ENCODE measurements at places on chromosomes 2 and 18.

GRCh38 chr2:207093234-207093633, 72.5 kb downstream of the KLF7 start:
- DNase-seq: no peak

DNA sequence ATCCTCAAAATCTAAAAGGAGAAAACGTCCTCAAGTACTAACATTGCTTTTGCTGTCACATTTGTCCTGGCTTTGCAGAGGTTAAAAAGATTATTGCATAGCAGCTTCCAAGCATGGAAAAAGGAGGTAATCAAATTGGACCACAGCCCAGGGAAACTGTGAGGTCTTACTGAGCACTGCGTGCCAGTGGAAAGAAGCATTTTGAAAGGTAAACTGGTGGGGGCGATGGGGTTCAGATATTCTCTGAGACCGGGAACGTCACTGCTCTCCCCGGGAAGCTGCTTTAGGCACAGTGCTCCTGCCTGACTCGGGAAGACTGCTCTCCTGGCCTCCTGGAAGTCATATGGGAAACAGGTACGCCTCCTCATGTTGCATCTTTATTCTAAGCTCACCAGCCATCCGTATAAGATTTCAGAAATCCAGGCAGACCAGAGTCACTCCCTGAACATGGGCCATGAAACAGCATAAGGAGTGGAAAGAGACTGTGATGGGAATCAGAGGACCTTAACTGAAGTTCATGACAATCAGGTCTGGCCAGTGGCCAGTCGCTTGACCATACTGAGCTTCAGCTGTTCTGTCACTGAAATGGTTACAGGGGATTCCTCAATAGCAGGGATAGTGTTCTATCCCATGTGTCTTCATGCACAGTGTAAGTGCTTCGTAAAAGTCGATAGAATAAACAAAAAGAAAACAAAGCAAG, 284.1 kb downstream of the TRIB2 start:
- DNase-seq: no peak

DNA sequence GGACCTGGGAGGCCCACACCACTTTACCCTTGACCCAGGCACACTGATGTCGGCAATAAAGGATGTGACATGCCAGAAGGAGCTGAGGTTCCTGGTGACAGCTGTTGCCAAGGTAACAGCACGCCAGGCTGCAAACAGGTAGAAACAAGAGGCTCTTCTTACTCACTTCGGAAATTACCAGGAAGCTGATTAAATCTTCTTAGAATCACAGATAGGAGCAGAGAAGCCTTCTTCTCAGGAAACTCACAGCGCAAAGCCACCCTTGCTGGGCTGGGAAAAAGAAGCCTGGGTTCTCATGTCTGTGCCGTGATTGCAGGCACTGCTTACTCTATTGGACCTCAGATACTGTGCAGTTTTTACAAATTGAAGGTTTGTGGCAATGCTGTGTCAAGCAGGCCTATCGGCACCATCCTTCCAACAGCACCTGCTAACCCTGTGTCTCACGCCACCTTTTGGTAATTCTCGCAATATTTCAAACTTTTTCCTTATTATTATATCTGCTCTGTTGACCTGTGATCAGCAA, 61.0 kb upstream of the TAF1B start:
- DNase-seq: no peak

DNA sequence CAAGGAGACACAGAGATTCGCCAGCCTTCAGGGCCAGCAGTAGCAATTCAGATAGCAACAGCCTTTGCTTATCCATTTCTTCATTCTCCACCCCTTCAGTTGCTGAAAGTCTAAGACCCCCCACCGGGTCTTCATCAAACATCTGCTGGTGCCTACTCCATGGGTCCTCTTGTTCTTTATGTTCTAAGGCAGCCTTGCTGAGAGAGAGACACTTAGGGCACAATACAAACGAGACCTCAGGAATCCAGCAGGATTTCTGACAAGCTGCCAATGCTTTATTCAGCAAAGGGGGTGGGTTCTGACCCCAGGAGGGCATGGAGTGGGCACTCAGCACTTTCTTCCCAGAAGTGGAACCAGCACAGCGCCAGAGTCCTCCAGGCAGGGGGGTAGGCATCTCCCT, 36.2 kb upstream of the CNGA3 start:
- no peak for DNase-seq

DNA sequence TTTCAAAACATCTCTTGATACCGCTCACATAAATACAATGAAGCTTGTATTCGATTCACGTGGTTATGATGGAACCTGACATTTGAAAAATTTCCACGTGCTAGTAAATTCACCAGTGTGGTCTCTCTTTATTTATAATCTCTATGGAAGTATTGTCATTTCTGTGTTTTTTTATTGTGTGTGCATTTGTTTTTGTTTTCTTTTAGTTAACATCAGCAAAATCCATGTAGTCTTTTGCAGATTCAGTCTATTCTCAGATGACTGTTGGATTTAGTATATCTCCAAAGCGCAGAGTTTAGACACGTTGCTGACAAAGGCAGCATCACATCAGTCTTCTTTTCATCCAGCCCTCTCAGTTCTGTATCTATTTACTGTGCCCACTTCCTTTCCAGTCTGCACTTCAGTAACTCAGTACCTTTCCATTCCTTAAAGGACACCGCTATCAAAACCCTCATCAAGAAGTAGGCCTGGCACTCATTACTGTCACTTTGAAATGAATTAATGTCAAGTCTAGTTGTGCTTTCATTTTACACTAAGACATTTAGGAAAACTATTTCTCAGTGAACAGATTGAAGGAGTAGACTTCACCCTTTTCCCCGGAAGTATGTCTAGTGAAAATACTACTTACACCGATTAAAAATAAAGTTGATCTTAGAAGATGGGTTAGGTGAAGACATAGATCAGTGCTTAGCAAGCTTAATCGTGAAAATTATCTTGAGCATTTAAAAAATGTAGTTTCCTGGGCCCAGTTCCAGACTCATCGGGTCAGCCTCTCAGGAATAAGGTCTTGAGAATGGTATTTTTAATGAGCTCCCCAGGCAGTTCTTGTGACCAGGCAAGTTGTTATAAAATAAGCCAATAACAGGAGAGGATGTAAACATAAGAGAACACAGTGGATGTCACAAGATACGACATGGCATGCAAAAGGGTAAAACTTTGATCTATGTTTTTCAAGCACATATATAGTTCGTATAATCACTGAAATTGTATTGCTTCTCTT, 506.8 kb upstream of the ZEB2 start:
- DNase-seq: no peak

DNA sequence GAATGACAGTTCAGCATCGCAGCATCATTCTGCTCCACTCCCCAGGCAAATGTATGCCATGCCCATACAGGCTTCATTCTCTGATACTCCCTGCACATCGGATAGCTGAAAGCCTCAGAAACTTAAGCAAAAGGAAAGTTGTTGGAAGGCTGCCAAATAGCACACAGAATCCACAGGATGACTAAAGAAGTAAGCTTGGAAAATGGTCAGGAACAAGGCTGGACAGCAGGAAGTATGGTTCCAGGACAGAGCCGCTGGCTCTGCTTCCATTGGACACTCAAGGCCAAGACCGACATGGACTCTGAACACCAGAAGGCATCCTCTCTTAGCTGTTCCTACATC, 256.5 kb downstream of the CDH20 start:
- no peak for DNase-seq

GRCh38 chr2:23384551-23385343, at the start of gene KLHL29:
TSS of gene KLHL29 (plus strand) at chr2:23385179. CDS start at chr2:23562197, 177,018 bp downstream.
- DNase-seq: peak; percentile 77

DNA sequence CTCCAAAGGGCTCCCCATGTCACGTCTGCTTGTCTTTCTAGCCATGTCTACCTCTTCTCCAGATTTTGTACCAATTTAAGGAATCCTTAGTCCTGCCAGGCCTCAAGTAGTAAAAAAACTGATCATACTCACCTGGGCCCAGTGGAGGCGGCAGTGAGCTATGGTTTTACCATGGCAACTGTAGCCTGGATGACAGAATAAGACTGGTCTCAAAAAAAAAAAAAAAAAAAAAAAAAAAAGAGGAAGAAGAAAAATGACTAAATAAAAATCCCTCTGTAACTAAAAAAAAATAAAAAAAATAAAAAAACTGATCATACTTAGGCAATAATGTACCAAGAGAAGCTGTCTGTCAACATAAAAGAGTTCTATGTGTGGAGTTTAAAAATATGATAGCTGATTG, 221.6 kb downstream of the NR4A2 start:
- no peak for DNase-seq

DNA sequence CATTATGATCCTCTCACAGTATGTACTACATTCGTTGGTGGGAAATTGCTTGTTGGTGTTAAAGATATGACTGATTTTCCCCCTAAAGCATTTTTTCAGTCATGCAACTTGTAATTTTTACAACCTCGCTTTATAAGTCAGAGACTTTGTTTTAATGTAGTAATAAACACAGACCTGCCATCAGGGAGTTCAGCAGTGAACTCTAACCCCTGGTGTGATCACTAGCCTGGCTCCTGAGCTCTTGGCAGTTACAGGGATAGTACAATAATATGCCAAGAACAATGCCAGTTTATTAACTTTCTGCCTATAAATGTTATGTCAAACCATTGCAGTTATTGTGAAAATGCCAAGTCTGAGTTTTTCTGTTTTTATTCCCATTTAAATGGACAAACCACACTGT, 93.8 kb downstream of the EDAR start:
- DNase-seq: no peak

All from pancreas (tissue), 10 donors.